ENCODE measurements at places on chromosomes 13 and 19.
A peak's percentile ranks its signal among the peaks of the same experiment; 100 is the strongest.

GRCh38 chr13:50526661-50527071 lies 316.8 kb downstream of the DLEU7 start:
- no peak for DNase-seq

GRCh38 chr13:42892760-42893159 lies 99.3 kb downstream of the EPSTI1 start:
- no peak for DNase-seq

DNA sequence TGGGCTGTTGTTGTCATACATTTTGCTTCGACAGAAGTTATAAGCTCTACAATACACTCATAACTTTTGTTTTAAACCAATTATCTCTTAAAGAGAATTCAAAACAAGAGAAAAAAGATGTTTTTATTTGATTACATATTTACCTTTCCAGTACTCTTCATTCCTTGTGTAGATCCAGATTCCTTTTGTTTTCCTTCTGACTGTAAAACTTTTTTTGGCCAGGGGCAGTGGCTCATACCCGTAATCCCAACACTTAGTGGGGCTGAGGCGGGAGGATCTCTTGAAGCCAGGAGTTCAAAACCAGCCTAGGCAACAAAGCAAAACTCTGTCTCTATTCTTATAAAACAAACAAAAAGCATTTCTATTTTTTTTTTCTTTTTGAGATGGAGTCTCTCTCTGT lies 21.7 kb downstream of the LPAR6 start:
- DNase-seq, result no peak

DNA sequence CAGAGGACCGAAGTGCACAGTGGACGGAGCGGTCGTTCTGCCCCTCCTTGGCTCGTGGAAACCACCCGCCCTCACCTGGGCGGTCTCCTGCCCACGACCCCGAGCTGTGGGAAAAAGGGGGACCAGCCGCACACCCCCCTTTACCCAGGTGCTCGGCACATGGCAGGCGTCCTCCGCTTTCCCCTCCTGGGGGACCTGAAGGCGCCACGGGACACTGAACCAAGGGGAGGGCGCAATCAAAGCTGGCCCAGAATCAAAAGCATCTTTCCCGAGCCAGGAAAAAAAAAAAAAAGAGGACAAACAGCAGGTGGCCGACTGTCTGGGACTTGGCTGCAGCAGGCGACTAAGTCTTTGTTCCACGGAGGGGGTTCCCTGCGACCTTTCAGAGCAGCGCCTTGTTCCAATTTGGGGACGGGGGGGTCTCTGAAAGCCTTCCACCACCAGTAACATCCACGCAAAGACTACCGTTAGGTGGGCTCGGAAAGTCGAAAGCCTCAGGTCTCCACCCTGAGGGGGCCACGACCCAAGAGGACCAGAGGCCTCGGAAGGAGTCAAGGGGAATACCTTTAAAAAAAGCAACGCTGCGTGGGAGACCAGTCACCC lies 1.1 kb downstream of the MBD3 start:
- no peak for DNase-seq

GRCh38 chr13:113298043-113298945 lies 1.3 kb downstream of the LAMP1 start:
- DNase-seq, result no peak

GRCh38 chr13:109941221-109941620 lies 154.8 kb upstream of the IRS2 start:
- DNase-seq, result no peak

- DNase-seq, result no peak
These were observed 8.7 kb downstream of the ACP4 start for GRCh38 chr19:50798659-50799546.

DNA sequence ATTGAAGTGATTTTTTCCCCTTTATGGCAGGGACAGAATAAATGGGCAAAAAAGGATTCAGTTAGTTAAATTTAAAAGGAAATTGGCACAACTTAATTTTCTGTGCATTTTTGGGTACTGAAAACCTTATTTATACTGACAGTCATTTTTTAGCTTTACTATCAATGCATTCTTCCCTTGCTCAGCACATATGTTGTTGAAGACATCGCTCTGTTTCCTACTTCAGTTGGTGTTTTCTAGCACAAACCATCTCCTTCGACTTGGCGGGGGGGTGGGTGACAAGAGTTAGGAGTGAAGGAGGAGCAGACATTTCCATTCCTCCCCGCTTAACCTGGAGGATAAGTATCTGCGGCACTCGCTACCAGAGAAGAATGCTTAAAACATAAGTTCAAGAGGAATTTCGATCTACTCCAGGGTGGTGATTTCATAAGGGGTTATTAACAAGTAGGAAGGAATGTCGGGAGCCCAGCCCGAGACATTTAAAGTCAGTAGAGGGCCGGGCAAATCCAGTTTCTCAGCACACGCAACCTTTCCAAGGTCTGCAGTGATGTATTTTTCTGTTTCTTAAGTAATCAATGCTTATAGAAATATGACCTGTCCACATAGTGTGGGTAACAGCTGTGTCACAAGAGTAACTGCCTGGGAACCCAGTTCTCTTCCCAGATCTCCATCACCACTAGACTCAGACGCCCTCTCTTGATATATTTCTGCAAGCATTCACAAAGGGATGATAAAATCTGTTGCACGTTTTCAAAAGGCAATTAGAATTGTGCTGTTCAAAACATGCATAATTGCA lies 525.8 kb downstream of the MYO16 start:
- no peak for DNase-seq

DNA sequence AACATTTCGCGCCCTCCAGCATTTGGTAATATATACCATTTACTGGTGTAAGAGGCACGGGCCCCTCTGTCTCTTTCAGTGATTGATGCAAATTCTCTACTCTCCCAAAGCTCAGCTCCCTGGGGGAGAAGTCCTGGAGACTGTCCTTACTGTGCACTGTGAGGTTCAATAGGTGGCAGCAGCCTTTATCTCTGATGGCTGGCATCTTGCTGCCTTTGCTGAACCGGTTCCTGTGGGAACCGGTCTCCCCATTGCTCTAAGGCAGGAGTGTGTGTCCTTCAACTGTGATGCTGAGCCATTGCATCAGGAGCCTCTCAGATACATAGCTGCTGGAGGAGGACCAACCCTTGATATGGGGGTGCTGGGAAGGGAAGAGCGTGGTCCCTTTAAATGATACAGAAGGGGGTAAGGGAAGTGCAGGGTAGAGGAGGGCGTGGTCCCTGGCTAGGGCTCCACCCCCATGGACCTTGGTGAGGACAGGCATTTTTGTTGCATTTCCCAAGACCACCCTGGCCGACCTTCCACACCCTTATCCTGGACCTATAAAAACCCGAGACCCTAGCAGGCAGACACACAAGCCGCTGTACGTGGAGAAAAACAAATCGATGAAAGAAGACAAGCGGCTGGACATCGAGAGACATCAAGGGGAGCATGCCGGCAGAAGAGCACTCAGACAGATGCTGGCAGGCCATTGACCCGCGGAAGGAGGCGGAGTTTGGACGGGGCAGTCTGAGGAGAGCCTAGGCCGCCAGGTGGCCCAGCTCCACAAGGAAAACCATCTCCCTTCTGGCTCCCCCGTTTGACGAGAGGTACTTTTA lies 41.1 kb upstream of the GTF3A start:
- DNase-seq, result no peak

DNA sequence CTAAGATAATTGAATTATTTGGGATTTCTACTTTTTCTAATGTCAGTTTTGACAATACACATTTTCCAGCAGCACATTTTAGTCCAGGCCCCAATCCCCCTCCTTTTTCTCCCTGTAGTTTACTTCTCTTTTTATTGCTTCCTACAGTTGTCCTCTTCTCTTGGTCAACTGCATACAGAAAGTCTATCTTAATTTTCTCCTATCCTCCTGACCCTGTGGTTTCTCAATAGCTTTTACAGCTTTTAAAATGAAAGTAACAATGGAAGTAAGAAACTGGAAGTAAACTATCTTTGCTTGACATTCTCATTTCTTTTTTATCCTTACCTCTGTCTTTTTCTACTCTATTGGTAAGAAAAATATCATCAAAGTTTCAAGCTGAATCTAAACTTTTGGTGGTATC lies 106.5 kb upstream of the OXGR1 start:
- no peak for DNase-seq

GRCh38 chr13:97880311-97880675 lies 73.2 kb upstream of the IPO5 start:
- no peak for DNase-seq

GRCh38 chr13:74528734-74529513 lies 394.7 kb upstream of the KLF12 start:
- DNase-seq, result no peak

DNA sequence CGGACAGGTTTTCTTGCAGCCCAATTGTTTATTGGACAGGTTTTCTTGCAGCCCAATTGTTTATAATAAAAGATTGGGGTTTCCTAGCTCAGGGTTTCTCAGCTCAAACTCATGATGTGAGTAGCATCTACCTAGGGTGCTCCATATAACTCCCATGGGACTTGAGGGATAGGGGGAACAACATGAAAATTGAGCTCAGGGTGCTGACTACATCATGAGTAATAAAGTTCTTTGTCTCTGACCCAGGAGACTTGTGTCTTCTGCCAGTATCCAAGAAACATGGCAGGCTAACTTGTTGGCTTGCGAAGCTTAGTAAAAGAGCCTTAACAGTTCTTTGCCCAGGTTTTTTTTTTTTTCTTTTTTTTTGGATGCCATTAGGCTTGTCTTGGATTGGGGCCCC lies 59.2 kb upstream of the MYCBP2 start:
- no peak for DNase-seq

- DNase-seq, result no peak
These were observed 28.5 kb downstream of the SKA3 start for GRCh38 chr13:21147827-21148226.

DNA sequence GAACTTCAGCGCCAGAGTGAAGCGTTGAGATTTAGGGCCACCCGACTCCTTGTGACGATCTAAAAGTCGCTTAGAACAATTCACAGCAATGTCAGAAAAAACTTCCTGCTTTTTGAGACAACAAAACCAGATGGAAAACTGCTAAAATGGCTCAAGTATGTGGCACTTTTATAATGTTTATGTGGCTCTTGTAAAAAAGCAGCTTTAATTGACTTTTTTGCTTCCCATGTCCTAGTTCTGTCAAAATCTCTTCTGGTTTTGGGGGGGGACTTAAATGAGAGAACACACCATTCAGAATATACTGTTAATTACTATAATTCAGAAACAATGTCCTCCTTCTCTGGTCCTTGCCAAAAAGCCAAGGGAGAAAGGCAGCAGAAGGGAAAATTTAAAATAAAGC lies 154.7 kb upstream of the LSM14A start:
- DNase-seq, result no peak

GRCh38 chr13:113927661-113928581 lies 46.0 kb downstream of the C13orf46 start:
- DNase-seq, result no peak

GRCh38 chr13:46303742-46304385 lies 83.2 kb downstream of the RUBCNL start:
- DNase-seq, result no peak

DNA sequence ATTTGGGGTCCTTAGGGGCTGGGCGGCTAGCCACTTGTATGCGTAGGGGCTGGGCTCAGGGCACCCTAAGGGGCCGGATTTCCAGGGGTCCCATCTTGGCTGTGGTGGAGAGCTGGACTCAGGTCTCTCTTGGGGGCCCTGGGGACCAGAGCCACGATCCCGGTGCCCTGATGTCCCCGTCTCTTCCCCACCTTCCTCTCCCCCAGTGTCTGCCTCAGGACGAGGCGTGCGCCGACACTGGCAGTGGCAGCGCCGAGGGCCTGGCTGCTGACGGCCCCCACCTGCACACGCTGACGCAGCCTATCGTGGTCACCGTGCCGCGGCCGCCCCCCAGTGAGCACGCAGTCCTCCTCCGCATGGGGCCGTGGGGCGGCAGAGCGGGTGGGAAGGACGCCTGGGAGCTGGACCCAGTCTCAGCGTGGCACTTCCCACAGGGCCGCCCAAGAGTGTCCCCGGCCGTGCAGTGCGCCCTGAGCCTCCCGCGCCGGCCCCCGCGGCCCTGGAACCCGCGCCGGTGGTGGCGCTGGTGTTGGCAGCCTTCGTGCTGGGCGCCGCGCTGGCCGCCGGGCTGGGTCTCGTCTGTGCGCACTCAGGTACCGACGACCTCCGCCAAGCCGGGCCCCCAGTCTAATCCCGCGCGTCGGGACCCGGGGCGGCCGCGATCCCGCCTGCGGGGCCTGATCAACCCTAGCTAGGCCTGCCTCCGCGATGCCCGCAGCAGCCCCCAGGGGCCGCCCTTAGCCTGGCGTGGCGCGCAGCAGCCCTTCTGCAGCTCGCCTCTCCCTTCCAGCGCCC lies 2.7 kb upstream of the SNAPC2 start:
- DNase-seq, result peak; percentile 34

GRCh38 chr13:95698047-95698749 lies 21.3 kb downstream of the DNAJC3 start:
- DNase-seq, result no peak

GRCh38 chr13:110194451-110194850 lies 112.5 kb downstream of the COL4A1 start:
- DNase-seq, result no peak

DNA sequence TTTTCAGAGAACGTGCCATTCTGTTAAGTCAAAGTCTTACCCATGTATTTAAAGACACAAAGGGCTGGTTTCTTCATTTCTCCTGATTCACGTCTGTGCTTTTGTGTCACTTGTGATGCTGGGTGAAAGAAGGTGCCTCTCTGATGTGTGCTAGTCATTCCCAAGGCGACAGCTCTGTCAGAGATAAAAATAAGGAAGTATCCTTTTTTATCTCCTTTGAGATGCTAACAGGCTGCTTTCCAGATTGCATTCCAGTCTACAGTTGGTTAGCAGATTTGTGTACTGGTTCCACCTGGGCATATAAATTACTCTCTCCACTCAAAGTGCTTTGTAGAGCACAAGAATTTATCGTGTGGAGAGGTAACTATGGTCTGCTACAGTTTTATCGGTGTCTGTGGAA lies 33.5 kb upstream of the DCT start:
- DNase-seq, result no peak

Data from stimulated activated CD8-positive, alpha-beta memory T cell treated with anti-CD3 and anti-CD28 coated beads, Interleukin-7, amount 100 ng/mL, for 1 hour (primary cell).